Neural progenitor cell (in vitro differentiated cells): ENCODE measurements at places on chromosomes 3 and 15. TPM values are rescaled to one million over a fixed set of nuclear protein-coding genes. Genes with fewer than 3 reads are reported as not detected.
A peak's percentile ranks its signal among the peaks of the same experiment; 100 is the strongest.

GRCh38 chr3:58899159-58899952 lies 150.5 kb downstream of the CFAP20DC start:
- DNase-seq = no peak

The CYP8B1 gene
- total RNA-seq = not detected in 2 replicates

- DNase-seq = no peak
These were observed 185.1 kb upstream of the GALNT15 start for GRCh38 chr3:15989419-15989818.

The ACKR2 gene
- total RNA-seq = not detected in 2 replicates

GRCh38 chr3:163605915-163606314 lies 1472.4 kb downstream of the SI start:
- no peak for DNase-seq

- DNase-seq = no peak
These were observed 4.7 kb downstream of the LRRC15 start for GRCh38 chr3:194364652-194365434.

The MEF2A gene
- total RNA-seq = 32.1 and 61.9 TPM in 2 replicates

DNA sequence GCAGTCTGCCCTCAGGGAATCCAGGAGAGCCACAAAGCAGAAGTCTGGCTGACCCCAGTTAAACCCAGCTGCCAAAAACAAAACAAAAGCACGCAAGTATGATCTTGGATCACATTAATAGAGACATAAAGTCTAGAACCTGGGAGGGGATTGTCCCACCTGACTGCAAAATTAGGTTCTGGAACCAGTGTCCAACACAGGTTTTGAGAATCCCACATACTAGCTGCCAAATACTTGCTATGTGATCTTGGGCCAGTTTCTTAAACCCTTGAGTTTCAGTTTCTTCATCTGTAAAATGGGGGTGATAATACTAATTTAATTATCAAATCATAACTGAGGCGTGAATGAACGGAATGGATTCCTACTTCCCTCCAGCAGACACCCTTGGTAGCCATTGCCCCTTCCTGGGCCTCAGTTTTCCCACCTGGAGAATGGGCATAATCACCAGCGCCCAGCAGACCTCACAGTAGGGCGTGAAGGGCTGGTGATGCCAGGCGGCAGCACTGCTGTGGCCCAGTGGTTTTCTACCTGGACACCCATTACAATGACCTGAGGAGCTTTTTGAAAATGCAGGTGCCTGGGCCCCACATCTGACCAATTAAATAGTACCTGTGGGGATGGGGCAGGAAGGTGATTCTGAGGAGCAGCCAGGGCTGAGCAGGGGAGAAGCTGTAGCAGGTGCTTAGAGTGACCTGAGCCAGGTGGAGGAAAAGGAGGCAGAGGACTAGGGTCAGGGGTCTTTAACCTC lies 32.2 kb downstream of the GRIP2 start:
- no peak for DNase-seq

DNA sequence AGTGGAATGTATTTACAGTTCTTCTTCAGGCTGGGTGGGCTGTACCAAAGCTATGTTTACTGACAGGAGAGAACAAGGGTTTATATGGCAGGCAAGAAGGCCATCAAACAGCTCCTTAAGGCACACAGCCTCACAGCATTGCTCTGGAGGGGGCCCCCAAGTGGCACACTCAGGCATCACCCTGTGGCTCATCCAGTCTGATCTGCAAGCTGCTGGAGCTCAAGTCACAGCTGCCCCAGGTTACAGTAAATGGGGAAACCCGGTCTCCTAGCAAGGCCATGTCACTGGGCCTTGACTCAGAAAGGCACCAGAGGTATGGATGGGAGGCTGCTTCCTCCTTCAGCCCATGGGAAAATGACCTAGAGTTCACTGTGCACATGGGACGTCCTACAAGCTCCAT lies 67.5 kb downstream of the TFG start:
- peak; percentile 23 for DNase-seq

The LRRC3B gene
- total RNA-seq = 7.2 and 8.2 TPM in 2 replicates

The SLC22A14 gene
- not detected in 2 replicates for total RNA-seq

DNA sequence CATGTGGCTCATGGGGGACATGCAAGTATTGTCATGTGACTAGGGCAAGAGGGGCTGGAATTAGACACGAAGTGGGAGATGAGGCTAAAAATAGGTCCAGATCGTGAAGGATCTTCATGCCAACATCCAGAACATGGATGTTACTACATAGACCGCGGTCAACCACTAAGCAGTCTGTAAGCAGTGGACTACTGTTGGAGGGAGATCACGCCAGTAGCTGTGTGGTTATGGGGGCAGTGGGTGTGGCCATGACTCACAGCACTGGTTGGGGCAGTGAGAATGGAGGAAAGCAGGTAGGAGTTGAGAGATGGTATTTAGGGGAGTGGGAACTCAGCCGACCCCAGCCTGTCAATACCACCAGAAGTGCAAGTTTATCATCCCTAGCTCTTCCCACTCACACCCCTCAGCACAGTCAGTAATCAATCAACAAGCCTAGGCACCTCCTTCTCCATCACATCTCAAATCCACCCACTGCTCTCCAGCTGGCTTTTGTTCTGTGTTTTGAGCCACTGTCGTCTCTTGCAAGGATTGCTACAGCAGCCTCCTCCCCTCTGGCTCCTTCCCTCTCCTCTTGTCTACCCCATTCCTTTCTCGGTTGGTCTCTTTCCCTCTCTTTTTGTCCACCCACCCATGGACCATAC lies 107.2 kb upstream of the ABHD17C start:
- DNase-seq = no peak

DNA sequence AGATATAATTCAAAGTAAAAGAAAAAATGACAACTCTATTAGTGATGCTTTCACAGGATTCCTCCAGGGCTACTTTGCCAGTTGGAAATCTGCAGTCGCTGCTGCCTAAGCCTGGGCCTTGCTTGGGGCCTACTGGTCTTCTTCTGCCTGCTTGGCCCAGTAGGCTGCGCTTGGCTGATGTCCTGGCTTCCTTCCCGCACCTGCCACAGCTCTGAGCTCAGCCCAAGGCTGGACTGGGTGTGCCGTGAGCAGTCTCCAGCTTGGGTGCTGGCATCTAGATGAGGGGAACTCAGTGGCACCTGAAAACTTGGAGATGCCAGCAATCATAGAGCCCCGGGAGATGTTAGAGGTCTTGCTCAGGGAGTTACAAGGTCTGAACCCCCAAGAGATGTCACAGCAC lies 108.3 kb downstream of the BCHE start:
- no peak for DNase-seq

GRCh38 chr3:194872669-194872977 lies 186.9 kb downstream of the FAM43A start:
- DNase-seq = peak; percentile 46

The TUSC7 gene
- total RNA-seq = not detected in 2 replicates

- DNase-seq = no peak
These were observed 52.5 kb downstream of the GRK7 start for GRCh38 chr3:141815667-141816066.

DNA sequence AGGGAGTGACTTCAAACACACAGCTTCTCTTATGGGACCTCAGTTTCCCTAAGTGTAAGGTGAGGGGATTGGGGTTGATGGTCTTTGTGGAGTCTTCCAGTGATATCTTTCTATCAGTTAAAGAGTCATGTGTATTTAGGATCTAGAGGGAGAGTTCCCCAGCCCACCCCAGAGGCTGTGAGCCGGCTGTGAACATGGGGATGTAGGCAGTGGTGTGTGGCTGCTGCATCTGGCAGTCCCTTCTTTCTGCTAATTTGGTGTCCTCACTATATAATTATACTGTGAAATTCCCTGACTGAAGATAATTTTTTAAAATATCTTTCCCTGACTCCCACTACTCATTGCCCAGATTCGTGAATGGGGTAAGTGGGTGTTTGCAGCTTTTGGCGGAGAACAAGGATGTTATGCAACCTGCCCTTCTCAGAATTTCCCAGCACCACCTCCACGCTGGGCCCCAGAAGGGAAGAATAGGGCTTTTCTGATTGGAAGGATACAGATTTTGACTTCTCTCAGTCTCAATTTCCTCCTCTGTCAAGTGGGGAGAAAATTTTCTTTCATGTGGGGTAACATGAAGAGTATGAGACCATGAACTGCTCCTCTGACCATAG lies 79.0 kb upstream of the RASGRF1 start:
- no peak for DNase-seq

DNA sequence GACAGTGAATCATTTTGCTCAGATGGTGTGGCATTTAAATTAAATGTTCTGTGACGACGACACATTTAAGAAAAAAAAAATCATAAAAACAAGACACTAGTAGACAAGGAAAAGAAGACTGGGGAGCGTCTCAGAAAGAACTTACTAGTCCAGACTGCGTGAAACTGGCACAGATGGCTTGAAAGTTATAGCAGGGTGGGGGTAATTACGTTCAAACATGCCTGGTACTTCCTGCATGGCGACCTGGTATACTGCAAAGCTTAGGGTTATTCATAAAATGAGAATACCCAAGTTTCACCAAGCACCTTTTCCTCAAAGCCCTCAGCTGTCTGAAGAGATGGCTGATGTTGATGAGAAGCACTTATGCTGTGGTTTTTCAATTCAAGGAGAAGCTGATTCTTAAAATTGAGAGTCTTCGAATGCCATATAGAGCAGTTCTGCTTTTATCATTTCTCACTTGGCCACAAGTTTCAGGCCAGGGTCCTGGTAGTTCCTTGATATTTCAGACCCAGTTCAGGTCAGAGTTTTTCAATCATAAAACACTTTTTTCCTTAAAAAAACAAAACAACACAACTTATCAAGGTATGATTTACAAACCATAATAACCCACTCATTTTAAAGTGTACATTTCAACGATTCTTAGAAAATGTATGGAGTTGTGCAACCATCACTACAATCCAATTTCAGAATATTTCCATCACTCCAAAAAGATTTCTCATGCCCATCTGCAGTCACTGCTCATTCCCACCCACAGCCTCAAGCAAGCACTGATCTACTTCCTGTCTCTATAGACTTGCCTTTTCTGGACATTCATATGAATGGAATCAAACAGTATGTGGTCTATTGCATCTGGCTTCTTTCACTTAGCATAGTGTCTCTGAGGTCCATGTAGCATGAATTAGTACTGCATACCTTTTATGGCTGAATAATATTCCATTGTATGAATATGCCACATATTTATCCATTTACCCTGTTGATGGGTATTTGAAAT lies 24.7 kb downstream of the PCOLCE2 start:
- DNase-seq = no peak

- no peak for DNase-seq
These were observed 146.9 kb downstream of the ERC2 start for GRCh38 chr3:56321383-56321782.

DNA sequence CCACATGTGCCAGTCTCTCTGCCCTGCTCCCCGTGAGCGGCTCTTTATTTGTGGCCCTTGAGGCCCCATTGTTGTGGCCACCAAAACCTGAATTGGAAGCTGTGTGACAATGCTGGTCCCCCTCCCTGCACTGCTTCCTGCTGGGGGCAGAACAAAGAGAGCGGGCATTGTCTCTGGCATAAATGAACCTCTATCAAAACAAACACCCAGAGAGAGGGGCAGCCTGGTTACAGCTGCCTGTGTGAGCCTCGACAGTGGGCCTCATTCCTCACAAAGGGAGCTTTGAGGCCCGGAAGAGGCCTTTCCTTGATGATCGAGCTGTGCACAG lies 152.9 kb downstream of the IGF1R start:
- DNase-seq = peak; percentile 88
